ENCODE measurements at places on chromosomes 1 and 21.

DNA sequence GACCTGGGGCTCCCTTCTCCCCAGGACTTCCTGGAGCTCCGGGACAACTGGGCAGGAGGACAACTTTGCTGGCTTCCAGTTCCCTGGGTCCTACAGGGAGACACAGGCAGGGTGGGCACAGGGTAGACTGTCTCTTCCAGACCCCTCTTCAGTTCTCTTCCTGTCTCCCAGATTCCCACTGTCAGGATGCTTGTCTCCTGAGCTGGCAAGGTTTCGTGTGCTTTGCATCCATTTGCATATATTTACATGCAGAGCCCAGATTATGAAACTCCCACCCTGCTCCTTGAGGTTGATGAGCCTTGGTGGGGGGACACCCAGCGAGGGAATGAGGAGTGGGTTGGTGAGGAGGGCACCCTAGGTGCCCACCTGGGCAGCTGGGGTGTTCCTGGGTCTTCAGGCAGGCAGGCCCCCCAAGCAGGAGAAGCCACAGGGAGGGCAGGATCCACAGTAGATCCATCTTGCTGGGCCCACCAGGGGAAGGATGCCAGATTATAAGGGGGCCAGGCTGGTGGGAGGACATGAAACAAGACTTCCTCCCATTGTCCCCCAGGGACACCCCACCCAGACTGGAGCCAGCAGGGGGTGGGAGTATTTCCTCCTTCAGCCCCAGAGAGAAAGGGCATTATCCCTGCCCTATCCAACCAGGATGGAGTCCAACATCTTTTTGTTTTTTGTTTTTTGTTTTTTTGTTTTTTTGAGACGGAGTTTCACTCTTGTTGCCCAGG is at the start of gene FCN3:
Gene FCN3 (minus strand): TSS at position 463 of the 725 bp plus-strand sequence. CDS start 6 bp downstream, at position 457.
- ATAC-seq = no peak

DNA sequence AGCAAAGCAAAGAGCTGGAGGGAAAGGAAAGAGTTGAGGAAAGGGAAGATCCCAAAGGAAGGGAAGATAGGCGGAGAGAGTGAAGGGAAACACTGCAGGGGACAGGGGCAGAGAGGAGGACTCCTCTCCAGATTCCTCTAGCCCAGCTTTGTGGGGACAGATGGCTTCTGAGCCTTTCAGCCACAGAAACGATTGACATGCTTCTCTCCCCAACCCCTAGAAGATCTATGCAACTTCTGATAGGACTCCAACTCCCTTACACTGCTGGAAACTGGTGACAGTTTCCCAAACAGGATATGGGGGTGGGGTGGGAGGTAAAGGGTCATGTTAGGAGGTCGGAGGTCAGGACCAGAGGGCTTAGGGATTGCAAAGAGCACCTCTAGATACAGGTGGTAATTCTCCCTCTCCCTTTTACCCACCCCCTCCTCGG is 6.5 kb downstream of the MEX3A start:
- ATAC-seq = no peak

GRCh38 chr1:110879758-110880606 is 7.0 kb downstream of the CD53 start:
- ATAC-seq = peak; percentile 70

DNA sequence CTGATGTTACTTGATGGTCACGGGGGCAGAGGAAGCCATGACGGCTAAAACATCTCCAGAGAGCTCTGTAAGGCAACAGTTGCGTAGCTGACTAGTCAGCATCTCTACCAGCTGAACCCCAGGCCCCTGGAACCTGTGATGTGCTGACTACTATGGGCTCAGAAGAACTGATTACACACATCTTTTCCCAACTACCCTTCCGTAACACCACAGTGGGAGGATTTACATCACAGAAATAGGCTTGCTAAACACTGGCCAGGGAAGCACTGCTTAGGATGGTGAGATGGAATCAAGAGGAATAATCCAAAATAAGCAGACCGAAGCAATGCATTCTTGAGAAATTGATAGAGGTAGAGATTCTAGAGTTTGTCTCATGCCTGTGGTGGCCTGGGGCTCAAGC is 122.5 kb downstream of the SMYD2 start:
- no peak for ATAC-seq
